ENCODE measurements at places on chromosomes 6 and 20. TPM values are rescaled to one million over a fixed set of nuclear protein-coding genes. Genes with fewer than 3 reads are reported as not detected.

The TGM3 gene
- not detected for total RNA-seq

DNA sequence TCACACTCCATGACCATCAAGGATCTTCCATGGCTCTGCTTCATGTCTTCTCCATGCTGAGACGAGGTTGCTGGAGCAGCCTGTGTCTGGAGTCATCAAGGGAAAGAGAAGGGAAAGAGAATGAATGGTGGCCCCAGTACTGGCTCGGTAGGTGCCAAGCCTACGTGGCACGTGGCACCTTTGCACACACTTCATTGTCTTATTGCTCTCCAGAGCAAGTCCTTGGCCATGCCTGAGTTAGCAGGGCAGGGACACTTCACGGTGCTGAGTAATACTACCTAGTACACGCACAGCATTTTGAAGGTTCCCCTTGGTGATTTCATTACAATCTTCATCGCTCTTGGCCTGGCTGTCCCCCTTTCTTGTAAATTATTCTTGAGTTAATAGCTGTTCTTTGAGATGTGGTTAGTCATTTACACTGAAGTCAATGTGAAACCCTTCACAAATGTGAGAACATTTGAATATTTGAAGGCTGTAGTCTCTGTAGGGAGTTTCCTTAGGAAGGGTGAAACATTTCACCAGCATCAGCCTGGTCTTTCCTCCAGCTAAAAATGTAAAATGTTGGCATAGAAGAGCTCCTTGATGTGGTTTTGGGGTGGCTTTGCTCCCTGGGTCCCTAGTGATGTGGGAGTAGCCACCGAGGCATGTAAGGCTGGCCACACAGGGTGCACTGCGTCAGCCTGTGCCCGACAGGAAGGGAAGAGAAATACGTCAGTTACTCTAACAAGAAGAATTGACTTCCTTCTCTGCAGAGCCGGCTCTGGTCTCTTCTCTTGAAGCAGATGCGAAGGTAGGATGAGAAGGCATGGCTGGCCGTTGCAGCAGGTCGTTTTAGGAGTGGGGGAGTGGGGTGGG, at the start of gene SYTL3:
TSS of gene SYTL3 (plus strand) at position 766 of the 855 bp plus-strand sequence. CDS start 13,215 bp downstream, outside the sequence.
- peak; percentile 62 for DNase-seq

- DNase-seq = no peak
Observed at GRCh38 chr6:408148-408547, 16.6 kb downstream of the IRF4 start.

DNA sequence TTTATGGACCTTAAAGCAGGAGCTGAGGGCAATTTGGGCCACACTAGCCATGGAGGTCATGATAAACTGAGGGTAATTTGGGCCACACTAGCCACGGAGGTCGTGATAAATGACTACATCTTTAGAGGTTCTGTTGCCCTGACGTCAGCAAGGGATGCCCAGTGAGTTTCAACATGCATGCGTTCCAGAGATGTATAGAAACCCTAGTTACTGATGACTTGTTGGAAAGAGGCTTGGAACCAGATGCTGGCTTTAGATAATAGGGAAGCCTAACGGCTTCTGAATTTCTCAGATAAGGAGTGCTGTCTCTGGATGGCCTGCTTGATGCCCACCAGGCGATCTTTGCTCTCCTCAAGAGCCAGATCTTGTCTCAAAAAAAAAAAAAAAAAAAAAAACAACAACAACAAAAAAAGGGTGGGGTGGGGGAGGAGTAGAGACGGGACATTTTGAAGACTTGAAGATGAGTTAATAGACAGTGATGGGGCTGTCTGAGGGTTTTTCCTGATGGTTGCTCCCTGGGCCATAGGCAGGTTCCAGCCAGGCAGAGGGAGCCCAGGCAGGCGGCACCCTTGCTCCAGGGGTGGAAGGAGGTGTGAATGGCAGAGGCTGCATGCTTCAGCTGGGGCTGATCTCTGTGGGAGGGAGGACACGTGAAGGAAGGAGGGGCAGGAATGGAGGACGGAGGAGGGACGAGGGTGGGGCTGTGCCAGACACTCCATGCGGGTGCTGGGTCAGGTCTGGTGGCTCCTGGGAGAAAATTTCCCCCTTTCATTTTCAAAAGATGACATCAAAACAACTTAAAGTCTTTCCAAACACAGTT, 27.0 kb upstream of the FRMD1 start:
- no peak for DNase-seq

DNA sequence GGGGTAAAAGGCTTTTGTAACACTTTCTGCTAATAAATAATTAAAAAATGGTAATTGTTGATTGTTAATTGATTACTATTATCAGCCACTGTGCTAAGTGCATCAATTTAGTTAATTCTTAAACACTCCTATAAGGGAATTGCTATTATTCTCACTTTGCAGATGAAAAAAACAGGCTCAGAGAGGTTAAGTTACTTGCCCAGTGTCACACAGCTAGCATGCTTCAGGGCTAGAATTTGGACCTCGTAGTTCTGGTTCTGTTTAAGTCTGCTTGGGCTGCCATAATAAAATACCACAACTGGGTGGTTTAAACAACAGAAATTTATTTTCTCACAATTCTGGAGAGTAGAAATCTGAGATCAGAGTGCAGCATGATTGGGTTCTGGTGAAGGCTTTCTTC, 164.8 kb upstream of the TBX18 start:
- DNase-seq = no peak

DNA sequence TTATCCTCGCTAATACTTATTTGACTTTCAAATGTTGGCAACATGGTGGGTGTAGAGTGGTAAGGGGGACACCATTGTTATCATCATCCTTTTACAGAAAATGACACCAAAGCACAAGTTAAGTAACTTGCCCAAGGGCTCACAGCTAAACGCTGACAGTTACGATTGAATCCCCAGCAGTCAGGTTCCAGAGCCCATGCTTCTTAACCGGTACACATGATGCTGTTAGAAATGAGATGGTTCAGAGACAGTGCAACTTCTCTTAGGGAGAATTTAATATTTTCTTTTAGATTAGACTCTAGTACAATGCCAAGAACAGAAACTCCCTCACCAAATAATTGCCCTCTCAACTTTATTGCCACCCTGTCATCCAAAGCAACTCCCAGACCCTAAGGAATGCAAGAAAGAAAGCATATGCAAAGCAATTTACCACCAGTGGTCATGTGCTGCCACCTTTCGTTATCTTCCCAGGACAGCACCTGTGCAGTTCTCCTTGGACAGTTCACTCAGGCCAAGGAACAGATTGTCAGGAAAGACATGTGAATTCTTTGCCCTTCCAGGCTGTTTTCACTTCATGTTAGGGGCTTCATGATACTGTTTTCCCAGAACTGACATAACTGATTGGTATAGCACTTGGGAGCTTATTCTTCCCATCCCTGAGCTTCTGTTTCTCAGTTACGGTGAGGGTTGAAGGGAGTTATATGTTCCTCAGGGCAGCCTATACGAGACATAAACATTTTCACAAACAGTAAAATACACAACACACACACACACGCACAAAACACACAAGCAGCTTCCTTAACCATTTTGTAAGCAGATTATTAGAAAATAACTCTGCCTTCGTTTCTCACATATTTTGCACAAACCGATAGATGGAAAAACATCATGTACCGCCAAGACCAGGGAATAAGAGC, 5.1 kb downstream of the HLA-DMA start:
- peak; percentile 78 for DNase-seq

All from natural killer cell (primary cell).